Activated T-cell treated with anti-CD3 and anti-CD28 coated beads, Interleukin-2, amount 50 U/mL, for 72 hours (primary cell): ENCODE measurements at places on chromosomes 2 and 18. TPM values are rescaled to one million over a fixed set of nuclear protein-coding genes. Genes with fewer than 3 reads are reported as not detected.

- DNase-seq = peak; percentile 36
These were observed 132.8 kb downstream of the TPO start for GRCh38 chr2:1546023-1546591.

DNA sequence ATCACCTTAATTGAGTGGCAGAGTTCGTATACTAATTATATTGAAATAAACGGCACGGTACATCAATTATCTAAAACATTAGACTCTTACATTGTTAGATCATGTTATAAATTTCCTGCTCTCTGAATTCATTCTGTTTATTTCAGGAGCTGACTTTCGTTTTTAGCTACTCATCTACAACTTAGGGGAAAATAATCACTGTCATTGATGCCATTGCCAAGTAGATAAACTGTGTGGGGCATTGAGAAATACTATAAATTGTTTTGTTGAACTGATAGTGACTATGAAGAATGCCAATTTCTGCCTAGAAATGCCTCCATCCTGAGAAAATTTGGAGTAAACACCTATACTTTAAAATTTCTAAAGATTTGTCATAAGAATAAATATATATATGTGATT, 17.5 kb downstream of the ABCB11 start:
- no peak for DNase-seq

GRCh38 chr2:149483004-149483605, 104.5 kb downstream of the MMADHC start:
- no peak for DNase-seq

GRCh38 chr2:181330286-181330685, 126.9 kb upstream of the ITGA4 start:
- no peak for DNase-seq

GRCh38 chr2:75464348-75464946, 96.3 kb downstream of the EVA1A start:
- DNase-seq = no peak

Gene TIGD1
- total RNA-seq = 10.5 TPM

GRCh38 chr18:70288171-70288850, 534 bp upstream of the SOCS6 start:
- DNase-seq = peak; percentile 3

- DNase-seq = no peak
These were observed 229.4 kb upstream of the MYT1L start for GRCh38 chr2:2560374-2561015.

- no peak for DNase-seq
These were observed 33.6 kb downstream of the LYPD6 start for GRCh38 chr2:149363958-149364357.

Gene KCNS3
- total RNA-seq = not detected

DNA sequence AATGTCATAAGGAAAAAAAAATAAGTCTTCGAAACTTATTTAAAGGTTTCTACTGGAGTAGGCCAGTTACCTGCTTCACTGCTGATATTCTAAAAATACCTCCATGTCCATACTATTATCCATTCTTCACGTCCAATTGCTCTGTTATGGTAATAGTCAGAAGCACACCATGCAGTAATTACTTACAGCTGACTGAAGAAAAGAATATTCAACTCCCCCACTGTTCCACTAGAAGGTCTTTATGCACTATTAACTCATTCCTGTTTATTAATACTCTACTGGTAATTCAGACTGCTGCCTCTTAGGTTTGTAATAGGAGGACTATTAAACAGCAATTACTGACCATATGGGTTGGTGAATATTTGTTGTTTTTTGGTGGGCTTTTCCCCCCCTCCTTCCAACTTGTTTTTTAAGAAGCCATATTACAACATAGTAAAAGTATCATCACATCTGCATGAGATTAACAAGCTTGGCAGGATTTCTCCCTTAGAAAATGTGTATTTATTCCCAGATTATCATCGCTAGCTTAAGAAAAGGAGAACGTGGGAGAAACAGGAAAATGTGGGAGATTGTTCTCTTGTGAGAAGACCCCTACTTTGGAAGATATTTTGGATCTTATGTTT, 806.4 kb upstream of the FANCL start:
- no peak for DNase-seq

DNA sequence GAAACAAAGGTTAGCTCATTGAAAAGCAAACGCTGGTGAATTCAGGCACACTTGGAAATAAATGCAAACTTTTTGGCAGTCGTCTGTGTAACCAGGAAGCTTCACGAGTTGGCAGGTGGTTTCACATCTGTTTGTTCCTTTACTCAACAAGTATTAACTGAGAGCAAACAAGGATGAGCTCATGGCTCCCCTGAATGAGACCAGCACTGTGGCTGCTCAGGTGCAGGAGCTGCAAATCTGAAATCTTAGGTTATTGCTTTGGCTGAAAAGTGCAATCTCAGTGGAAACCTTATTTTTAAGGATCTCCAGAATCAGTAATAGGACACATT, 46.3 kb downstream of the SH3RF3 start:
- DNase-seq = no peak
